ENCODE measurements at places on chromosomes 7 and 10.
A peak's percentile ranks its signal among the peaks of the same experiment; 100 is the strongest.

GRCh38 chr7:44439926-44440325 is 50.5 kb downstream of the NUDCD3 start:
- DNase-seq, result no peak

DNA sequence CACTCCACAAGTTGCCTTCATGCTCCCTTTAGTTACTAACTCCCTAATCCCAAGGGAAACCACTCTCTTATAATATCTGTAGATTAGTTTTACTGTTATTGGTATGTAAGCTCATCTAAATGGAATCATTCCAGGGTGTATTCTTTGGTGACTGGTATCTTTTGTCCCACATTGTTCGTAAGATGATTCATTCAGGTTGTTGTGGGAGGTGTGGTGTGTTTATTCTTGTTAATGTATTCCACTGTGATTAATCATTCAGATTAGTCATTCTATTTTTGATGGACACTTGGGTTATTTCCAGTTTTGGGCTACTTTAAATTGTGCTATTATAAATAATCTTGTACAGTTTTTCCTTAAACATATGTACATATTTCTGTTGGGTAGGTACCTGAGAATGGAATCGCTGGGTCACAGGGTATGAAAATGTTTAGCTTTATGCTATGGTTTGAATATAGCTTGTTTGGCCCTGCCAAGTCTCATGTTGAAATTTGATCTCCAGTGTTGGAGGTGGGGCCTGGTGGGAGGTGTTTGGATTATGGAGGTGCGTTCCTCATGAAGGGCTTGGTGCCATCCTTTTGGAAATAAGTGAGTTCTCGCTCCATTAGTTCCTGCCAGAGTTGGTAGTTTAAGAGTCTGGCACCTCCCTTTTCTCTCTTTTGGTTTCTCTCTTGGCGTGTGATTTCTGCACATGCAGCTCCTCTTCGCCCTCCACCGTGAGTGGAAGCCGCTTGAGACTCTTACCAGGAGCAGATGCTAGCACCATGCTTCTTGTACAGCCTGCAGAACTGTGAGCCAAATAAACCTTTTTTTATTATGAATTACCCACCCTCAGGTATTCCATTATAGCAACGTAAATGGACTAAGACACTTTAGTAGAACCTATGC is 13.8 kb downstream of the BTRC start:
- no peak for DNase-seq

- no peak for DNase-seq
These were observed 40.0 kb downstream of the GHRHR start for GRCh38 chr7:31003721-31004120.

- no peak for DNase-seq
These were observed 2.5 kb downstream of the CHN2 start for GRCh38 chr7:29196971-29197595.

GRCh38 chr7:151592868-151593486 is 73.3 kb upstream of the RHEB start:
- DNase-seq, result no peak

DNA sequence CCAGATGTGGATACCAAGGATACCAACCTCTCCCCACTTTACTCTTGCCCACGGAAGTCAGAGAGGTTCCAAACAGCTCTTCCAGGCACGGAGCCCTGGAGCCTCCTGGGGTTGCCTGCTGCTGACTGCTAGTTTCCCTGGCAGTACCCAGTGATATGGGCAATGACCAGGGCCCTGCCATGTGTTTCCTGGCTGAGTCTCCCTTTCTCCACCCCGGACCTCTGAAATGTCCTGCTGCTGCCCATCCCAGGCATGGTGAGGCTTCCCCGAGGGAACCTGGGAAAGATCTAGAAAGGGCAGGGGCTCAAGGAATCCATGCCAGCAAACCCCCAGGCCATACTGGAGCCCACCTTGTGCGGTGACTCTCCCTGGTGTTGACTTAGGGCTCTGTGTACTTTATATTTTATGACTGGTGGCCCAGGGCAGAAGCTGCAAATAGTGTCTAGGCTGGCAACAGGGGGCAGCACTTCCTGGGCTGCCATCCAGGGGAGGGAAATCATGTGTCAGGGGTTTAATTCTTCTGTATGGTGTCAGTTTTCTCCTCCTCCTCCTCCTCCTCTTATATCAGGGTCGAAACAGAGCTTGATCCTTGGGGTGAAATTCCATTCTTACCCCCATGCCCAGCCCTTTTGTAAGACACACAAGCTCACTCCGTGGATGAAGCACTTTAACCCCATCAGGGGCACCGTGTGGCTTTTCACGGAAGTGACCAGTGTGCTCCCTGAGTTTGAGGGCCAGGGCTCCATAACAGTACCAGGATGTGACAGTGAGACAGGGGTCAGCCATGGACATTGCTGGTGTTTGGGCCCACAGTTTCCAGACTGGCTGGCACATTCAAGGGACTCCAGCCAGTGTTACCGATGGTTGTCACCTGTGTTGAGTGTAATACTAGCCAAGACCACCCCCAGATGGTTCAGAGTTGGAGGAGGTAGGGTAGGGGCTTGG is 62.4 kb upstream of the GDF10 start:
- DNase-seq, result no peak

DNA sequence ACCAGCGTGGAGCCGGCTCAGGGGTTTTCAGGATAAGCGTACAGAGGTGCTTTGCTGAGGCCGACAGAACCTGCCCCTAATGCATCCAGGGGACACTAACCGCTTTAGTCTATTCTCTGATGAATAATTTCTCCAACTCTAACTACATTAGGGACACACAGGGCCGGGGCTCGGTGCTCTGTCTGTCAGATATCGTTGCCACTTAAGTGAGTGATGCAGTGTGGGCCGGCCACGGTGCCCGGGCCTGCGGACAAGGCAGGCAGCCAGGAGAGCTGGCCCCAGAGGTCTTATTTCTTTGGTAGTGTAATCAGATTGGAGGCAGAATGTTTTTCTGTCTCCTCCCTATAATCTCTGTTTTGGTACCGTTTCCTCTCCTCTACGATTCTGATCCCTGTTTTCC is 62.7 kb downstream of the ADRA2A start:
- no peak for DNase-seq

DNA sequence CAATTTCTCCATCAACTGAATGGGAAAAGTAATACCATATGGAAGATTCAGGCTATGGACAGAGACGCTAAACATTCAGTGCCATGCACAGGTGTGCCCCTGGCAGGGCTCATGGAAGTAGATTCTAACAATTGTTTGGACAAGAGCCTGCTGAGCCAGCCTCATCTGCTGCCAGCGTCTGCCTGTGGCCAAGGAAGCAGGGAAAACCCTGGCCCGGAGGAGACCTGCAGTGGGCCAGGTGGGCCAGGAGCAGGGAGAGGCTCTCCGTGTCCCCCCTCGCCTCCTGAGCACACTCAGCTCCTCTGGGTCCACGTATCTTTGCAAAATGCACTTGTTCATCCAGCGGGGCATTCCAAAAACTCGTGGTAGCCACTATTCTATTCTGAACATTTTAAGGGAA is 130.1 kb downstream of the TCERG1L start:
- DNase-seq, result no peak

GRCh38 chr7:100177045-100178001 is at the start of the genes GPC2 and STAG3:
Gene GPC2, minus strand, starts transcription at chr7:100177381. Its CDS starts 182 bp downstream, at chr7:100177199.
Gene STAG3, plus strand, starts transcription at chr7:100177918. Its CDS starts 2,639 bp downstream, at chr7:100180557.
- peak; percentile 99 for DNase-seq

DNA sequence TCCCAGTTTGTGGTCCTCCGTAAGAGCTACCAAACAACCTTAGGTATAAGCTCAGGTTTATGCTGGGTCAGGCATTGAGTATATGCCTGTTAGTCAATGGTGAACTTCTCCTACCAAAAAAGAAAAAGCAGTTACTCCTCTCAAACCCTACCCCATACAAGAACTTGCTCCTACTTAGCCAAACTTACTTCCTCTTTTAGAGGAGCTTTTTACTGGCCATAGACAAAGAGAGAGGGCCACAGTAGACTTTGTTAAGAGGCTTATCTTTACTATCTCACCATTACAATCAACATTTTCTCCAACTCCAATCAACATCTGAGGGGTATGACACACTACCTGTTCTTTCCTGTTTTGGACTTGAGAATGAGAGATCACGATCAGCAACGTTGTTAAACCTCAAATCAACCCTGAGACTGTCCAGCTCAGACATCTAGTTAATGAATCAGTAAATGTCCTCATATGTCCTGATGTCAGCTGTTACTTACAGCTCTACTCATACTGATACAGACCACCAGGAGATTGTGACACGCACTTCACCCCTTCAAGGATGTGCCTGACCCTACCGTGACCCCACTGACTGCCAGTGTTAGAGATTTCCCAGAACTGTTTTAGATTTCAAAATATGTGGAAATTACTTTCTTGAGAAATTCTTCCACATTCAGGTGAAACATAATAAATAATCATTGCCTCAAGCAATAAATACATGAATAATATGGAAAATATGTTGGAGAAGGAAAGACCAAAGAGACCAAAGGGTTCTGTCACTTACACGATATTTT is 18.4 kb upstream of the CCDC71L start:
- no peak for DNase-seq

DNA sequence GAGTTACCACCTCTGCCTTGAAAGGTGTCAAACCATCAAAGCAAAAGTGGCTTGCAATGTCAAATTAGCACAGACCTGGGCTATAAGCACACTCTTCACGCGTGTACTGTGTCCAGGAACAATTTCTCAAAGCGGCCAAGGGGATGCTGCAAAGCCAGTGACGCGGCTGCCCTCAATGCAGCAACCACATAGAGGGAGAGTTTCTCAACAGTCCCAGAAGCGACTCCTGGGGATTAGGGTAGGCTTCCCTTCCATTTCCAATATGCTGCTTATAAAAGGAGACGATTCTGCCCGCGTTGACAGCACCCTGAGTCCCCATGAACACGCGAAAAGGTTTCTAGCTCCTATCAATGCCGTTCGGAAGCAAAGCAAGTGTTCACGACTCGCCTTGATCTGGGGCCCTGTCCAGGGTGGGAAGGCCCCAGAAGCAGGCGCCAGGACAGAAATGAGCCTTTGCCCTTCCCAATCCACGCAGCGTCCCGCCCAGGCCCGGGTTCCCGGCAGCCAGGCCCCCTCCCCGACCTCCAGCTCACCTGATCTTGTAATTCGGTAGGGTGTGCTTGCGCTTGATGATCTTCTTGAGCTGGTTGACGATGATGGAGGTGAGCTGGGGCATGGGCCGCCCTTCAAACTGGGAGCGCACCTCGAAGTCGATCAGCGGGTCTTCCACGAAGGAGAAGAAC is 1.3 kb downstream of the PDZD8 start:
- peak; percentile 56 for DNase-seq

DNA sequence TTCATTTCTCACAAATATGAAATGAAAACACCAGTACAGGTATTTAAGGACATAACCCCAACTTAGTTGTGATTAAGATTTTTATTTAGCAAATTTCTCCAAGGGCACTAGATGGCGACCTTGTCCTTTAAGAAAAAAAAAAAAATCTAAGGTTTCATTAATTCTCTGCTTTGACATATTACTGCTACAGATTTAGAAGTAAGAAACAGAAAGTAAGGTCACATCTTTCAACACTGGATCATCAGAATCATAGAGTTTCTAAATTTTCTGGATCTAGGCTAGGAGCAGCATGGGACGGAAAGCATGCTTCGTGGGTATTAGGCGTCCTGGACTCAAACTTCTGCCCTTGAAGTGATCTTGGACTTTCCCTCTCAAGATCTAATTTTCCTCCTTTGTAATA is 85.5 kb upstream of the PRKG1 start:
- peak; percentile 1 for DNase-seq

DNA sequence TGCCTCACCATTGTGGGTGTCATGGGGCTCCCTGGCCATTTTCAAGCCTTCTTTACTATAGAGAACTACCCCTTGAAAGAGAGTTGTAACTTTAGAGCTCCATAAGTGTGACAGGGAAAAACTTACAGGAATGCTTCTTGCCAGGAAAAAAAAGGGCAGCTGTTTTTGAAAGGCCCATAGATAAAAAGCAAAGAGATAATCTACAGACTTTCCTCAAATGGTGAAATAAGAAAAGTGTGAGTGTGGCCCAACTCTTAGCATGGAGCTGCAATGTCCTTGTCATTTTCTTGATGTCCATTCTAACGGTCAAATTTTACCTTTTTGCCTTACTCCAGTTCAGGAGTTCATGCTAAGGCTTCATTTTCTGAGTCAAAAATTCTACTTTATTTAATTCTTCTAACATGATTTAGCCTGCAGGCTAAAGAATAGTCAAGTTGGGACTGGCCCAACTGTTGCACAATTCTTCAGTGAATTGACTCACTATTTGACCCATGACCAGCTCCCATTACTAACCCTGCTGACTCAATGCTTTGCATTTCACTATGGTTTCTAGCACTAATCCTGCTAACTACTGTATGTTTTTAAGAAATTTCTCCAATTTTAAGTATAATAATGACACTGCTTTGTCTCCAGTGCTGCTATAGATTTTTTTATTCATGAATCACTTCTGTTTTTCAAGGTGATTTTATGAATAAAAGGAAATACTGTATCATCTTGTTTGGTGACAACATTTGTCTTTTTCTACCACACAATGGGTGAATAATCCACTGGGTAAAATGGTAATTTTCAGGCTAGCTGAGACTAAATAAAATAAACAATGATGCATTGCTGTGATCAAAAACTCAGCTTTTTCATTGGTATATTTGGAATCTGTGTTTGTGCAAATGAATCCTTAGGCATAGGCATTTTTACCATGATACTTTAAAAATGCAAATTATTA is 41.4 kb upstream of the SGCE start:
- DNase-seq, result no peak

DNA sequence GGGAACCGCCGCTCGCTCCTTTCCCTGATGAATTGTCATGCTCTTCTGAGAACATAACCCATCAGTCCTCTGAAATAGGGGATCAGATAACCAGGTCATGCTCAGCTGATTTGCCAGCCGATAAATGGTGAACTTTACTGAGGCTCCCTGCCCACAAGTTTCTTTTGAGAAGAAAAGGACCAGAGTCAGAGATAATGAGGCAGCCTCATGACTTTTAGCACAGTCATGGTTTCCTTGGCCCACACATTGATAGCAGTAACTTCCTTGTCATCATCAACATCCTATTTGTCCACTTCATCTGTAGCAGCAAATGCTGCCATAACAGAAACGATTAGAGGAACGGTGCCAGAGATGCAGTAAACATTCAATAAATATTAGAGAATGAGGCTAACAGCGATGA is 509.0 kb downstream of the GATA3 start:
- no peak for DNase-seq

DNA sequence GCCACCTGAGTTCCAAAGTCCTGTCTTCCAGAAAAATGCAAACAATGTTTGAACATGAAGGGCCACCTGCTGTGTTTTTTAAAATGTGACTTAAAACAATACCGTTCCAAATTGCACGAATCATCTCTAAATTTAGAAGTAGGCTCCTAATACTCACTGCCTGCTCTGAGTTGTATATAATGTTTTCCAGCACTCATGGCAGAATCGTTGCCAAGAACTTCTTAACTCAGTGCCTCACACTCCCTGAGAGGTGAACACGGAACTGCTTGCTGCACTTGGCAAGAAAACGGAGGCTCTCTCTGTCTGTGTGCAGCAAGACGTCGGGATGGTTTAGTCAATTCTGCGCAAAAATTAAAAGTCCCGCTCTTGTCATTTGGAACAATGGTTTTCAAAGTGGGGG is 757.3 kb upstream of the AUTS2 start:
- no peak for DNase-seq

GRCh38 chr7:18792871-18793595 is 297.5 kb downstream of the HDAC9 start:
- DNase-seq, result no peak

GRCh38 chr10:22682237-22683139 is 31.9 kb downstream of the PIP4K2A start:
- no peak for DNase-seq

GRCh38 chr7:17846935-17847334 is 93.4 kb downstream of the SNX13 start:
- DNase-seq, result no peak

GRCh38 chr7:158572000-158572828 is 15.4 kb downstream of the PTPRN2 start:
- peak; percentile 46 for DNase-seq

GRCh38 chr7:99369767-99370391 is 4.7 kb upstream of the ARPC1B start:
- no peak for DNase-seq
